ENCODE measurements at places on chromosomes 2 and 18.

GRCh38 chr2:216406826-216407225 is 5.5 kb upstream of the SMARCAL1 start:
- no peak for DNase-seq

DNA sequence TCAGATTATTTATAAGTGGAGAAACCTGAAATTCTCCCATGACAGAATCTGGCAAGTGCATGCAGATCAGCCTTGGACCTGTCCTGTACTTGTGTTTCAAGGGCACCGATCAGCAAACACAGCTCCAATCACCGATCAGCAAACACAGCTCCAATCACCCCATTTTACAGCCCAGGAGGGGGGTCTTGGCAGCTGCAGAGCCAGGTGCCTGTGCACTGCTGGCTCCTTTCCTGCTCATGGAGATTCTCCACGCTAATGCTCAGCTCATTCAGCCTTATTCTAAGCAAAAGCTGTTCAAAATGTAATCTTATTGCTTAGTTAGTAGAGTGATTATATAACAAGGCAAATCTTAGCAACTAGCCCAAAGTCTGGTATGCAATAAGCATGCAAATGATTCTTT is 623.1 kb upstream of the HS6ST1 start:
- DNase-seq: no peak

DNA sequence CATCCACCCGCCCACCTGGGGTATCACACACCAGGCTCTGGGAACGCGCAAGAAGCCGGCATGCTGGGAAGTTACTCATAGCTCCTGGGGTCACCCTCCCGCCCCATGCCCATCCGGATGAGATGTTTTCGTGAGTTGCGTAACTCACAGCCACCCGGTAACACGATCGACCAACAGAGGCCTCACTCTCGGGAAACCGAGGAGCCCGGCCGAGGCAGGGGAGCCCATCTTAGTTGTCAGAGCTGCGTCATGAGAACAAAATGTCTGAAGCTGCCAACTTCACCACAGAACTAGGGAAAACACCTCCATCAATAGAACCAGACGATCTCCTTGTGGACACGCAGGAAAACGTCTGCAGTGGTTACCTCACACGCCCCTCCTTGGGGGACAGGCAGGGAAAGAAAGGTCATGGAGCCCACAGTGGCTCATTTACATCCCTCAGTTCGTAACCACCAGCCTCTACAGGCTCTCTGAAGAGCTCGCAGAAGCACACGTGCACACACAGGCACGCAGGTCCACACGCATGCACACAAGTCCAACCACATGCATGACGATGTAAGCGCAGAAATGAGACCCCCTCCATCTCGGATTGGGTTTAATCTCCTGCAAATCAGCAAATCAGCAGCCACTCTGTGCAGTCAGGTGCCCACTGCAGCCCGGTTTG is 26.2 kb downstream of the ADI1 start:
- no peak for DNase-seq

- DNase-seq: no peak
Observed at GRCh38 chr2:226625946-226626345, 173.7 kb downstream of the IRS1 start.

GRCh38 chr2:101518578-101519492 is 43.9 kb upstream of the RFX8 start:
- peak; percentile 7 for DNase-seq

Measured in C1 segment of cervical spinal cord (tissue), 14 donors.